Spleen (tissue), 13 donors: ENCODE measurements at places on chromosomes 3 and 15. TPM values are rescaled to one million over a fixed set of nuclear protein-coding genes. Genes with fewer than 3 reads are reported as not detected.

- no peak overlapping the region for H3K27ac ChIP-seq
- no peaks in the 10 kb centered on the region for H3K27me3 ChIP-seq
- peaks cover 8% of the 10 kb centered on the region for H3K36me3 ChIP-seq
Observed at GRCh38 chr15:45499426-45499825, 23.1 kb downstream of the SLC30A4 start.

GRCh38 chr15:51129535-51130188, 35.0 kb upstream of the TNFAIP8L3 start:
- no peak overlapping the region for H3K27ac ChIP-seq
- H3K36me3 ChIP-seq: no peaks in the 10 kb centered on the region
- H3K4me3 ChIP-seq: no peak overlapping the region
- no peaks in the 10 kb centered on the region for H3K27me3 ChIP-seq

- no peaks in the 10 kb centered on the region for H3K36me3 ChIP-seq
- no peaks in the 10 kb centered on the region for H3K27me3 ChIP-seq
- H3K4me3 ChIP-seq: no peak overlapping the region
- no peaks in the 10 kb centered on the region for H3K4me1 ChIP-seq
Observed at GRCh38 chr15:64237677-64238076, 74.9 kb upstream of the PPIB start.

- H3K27me3 ChIP-seq: no peaks in the 10 kb centered on the region
- no peak for DNase-seq
- H3K4me3 ChIP-seq: no peak overlapping the region
- no peak overlapping the region for H3K27ac ChIP-seq
Observed at GRCh38 chr15:85289677-85290365, 90.6 kb upstream of the AKAP13 start.

DNA sequence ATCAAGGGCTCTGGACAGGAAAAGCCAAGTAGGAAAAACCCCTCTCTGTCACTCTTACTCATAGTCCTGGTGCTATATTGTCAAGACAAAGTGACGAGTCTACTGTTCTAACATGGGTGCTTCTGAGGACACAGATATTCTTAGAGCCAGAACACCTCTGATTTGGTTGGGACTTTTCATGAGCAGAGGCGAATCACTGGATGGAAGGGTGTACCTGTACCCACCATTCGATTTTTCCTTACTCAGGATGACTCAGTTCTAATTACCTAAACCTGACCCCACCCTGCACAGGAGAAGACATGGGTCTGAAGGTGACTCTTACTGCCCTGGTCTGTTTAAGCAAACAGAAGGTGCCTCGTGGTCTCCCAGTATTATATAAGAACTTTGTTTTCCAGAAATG, 58.5 kb downstream of the ABCC5 start:
- H3K4me3 ChIP-seq: no peak overlapping the region
- H3K27me3 ChIP-seq: no peaks in the 10 kb centered on the region
- H3K4me1 ChIP-seq: no peaks in the 10 kb centered on the region
- H3K27ac ChIP-seq: no peak overlapping the region
- peaks cover 21% of the 10 kb centered on the region for H3K36me3 ChIP-seq
- DNase-seq: no peak

DNA sequence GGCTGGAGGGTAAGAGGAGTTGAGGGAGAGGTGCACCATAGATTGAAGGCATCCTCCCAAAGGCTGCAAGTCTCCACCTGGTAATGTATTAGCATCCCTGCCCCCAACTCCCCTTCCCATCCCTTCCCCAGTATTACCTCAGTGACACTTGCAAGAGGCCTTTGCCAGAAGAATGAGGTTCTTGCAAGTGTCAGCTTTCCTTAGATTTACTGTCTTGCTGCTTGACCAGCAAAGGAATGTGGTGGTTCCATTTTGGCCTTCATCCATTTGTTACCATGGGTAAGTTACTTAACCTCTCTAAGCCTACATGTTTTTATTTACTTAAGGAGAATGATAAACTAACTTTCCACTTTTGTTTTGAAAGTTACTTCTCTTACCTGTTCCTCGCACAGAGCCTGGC, 108.9 kb downstream of the LRTM1 start:
- no peak overlapping the region for H3K27ac ChIP-seq
- H3K4me3 ChIP-seq: no peak overlapping the region
- DNase-seq: no peak
- no peaks in the 10 kb centered on the region for H3K27me3 ChIP-seq
- no peaks in the 10 kb centered on the region for H3K36me3 ChIP-seq
- H3K4me1 ChIP-seq: no peaks in the 10 kb centered on the region

GRCh38 chr3:156533205-156533604, 21.7 kb downstream of the SSR3 start:
- no peaks in the 10 kb centered on the region for H3K27me3 ChIP-seq
- no peaks in the 10 kb centered on the region for H3K36me3 ChIP-seq
- DNase-seq: no peak
- H3K4me1 ChIP-seq: no peaks in the 10 kb centered on the region
- no peak overlapping the region for H3K27ac ChIP-seq
- no peak overlapping the region for H3K4me3 ChIP-seq

The TRIM42 gene
- not detected for polyA plus RNA-seq

The GOLGA8S gene
- 0.07 TPM for polyA plus RNA-seq

The WDR93 gene
- not detected for polyA plus RNA-seq

DNA sequence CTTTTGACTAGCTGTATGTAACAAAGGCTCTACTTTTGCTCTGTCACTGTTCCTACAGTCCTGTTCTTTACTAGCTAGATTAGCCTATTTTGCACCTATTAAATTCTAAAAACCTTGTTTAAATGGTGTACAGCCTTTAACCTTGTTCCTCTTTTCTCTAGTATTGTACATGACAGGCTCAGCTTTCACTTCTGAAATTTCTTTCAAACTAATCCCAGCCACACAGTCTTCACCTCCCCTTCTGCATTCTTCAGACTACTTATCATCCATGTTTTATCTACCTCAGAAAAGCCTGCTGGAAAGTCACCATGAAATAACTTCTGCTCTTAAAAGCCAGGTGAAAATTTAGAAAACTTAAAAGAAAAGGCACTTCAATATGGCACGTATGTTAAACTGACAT, 122.4 kb downstream of the NECTIN3 start:
- no peak overlapping the region for H3K4me3 ChIP-seq
- no peaks in the 10 kb centered on the region for H3K4me1 ChIP-seq
- no peak for DNase-seq
- H3K27me3 ChIP-seq: no peaks in the 10 kb centered on the region

DNA sequence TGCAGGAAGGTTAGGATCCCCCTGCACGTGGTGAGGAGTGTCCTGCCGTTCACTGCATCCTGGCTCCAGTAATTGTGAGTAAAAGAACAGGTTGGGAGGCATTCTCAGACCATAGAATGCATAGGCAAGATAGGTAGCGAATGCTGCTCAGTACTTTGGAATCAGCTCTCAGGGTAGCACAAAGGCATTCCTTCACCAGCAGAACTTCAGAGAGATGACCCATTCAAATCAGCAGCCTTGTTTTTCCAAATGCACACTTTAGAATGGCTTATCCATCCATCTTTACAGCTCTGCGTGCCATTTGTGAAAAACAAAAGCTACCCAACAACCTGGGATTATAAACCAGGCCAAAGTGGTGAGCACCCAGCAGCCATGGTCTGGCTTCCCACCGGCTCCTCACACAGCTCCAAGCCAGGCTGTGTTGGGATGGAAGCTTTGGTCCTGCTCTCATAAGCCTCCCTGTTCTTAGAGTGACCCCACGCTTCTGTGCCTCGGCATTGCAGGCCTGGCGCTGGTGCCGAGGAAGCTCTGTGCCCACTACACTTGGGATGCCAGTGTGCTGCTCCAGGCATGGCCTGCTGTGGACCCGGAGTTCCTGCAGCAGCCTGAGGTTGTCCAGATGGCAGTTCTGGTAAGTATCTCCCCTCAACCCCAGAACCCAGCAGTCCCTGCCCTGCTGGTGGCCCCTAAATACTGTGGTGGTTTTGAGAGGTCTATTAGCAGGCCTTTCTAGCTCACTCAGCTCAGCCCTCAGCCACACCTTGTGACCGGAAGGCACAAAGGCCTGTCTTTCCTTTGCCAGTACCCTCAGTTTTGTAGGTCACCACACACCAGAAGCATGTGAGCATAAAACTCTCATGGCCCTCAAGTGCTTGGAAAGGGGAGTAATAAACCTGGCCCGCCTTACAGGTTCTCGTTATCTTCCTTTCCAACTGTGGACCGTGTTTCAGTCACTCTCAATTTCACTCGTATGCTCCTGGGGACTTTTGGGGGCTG, 52.9 kb upstream of the LIMD1 start:
- H3K36me3 ChIP-seq: peaks cover 30% of the 10 kb centered on the region
- peak overlapping the region; percentile 40 for H3K27ac ChIP-seq
- H3K4me3 ChIP-seq: no peak overlapping the region
- no peak for DNase-seq

DNA sequence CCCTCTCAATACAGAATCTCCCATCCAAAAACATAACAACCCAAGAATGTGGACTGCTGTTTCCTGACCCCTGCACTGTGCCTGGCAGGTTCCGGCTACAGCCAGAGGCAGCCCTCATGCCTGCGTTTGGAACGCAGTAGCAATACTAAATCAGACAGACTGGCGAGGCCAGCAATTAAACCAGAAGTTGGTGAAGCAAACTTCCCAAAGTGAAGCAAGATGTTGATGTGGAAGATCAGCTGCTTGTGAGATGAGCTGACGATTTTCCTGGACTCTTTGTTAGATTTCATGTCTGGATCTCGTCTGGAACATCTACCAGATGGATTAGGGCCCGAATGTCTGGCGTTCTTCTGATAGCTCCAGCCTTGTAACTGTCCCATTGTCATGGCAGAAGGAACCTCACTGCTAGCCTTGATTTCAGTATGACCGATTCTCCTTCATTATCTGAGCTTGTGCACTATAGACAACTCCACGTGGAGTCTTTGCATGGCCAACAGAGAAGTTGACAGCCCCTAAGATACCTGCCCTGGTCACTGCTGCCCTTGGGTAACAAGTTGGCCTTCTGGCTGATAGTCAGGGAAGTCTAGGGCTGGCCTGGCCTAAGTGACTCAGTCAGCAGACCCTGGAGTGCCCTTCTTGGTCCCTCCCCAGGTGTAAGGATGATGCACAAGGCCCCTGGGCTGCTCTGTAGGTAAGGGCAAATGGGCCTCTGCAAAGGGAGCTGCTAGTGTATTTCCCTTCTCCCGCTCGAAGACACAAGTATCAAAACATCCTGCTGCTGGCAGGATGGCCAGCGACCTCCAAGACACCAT, 126.5 kb downstream of the ADAMTS17 start:
- H3K27me3 ChIP-seq: no peaks in the 10 kb centered on the region
- H3K4me1 ChIP-seq: no peaks in the 10 kb centered on the region
- H3K36me3 ChIP-seq: no peaks in the 10 kb centered on the region
- no peak overlapping the region for H3K4me3 ChIP-seq
- DNase-seq: peak; percentile 21
- H3K27ac ChIP-seq: no peak overlapping the region

GRCh38 chr15:69881302-69881670, 216.4 kb downstream of the TLE3 start:
- no peaks in the 10 kb centered on the region for H3K27me3 ChIP-seq
- no peak for DNase-seq

The EPHB1 gene
- 0.20 TPM for polyA plus RNA-seq

- H3K27me3 ChIP-seq: no peaks in the 10 kb centered on the region
- peak overlapping the region; percentile 91 for H3K27ac ChIP-seq
- no peaks in the 10 kb centered on the region for H3K36me3 ChIP-seq
- peaks cover 55% of the 10 kb centered on the region for H3K4me1 ChIP-seq
Observed at GRCh38 chr3:11272906-11273574, 843 bp downstream of the ATG7 start.

DNA sequence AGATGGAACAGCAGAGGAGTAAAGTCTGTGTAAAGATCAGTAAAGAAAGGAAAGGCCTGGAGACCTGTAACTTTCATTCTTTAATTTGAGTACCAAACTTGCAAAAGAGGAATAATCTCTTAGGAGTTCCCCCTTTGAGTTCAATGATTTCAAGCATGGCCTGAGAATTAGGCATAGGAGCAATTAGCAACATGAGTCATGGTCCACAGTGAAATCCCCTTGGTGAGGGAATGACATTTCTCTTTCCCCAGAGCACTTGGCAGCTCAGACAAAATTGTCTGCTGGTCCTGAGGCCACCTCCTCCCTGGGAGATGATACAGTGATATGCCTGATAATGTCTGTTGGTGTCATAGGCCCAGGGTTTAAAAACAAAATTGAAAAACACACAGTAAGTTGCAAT, 81.4 kb upstream of the CRBN start:
- H3K27me3 ChIP-seq: no peaks in the 10 kb centered on the region
- H3K4me3 ChIP-seq: no peak overlapping the region
- no peaks in the 10 kb centered on the region for H3K36me3 ChIP-seq
- no peak for DNase-seq
- no peaks in the 10 kb centered on the region for H3K4me1 ChIP-seq

DNA sequence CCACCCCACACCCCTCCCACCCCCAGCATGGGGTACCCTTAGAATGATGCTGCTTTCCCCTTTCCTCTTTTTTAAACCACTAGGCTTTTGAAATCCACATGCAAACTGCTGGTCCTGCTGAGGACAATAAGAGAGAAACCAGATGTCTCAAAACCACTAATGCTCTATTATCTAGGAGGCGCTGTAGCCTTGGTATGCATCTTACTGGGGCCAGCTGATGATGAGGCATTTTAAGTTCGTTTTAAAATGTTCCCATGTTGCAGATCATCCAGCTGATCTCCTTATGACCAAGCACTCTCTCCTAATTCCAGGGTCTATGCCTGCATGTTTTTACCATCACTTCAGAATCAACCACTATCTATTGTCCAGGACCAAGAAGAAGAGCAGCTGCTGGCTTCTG, 1.3 kb downstream of the NME9 start:
- H3K27ac ChIP-seq: no peak overlapping the region
- no peak for DNase-seq
- no peaks in the 10 kb centered on the region for H3K27me3 ChIP-seq
- no peak overlapping the region for H3K4me3 ChIP-seq

The ROBO2 gene
- polyA plus RNA-seq: 0.83 TPM

DNA sequence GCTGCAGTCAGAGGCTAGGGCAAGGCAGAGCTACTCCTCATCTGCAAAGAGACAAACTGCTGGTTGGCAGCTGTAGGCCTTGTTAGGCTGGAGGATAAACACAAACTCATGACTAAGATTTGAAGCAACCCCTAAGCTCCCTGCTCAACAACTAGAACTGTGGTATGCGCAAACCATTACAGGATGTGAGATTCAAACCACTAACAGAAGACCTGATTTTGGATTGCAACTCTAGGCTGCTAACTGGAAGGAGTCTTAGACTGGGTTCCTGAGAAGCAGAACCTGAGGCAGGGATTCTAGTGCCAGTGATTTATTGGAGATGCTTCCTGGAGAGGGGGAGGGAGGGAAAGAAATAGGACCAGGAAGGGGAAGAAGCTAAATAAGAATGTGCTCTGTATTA, 22.5 kb downstream of the CCR4 start:
- H3K4me1 ChIP-seq: peaks cover 4% of the 10 kb centered on the region
- H3K27me3 ChIP-seq: no peaks in the 10 kb centered on the region
- no peaks in the 10 kb centered on the region for H3K36me3 ChIP-seq
- no peak for DNase-seq
- H3K4me3 ChIP-seq: no peak overlapping the region

- no peak for DNase-seq
- peak overlapping the region; percentile 76 for H3K27ac ChIP-seq
- H3K4me1 ChIP-seq: peaks cover 16% of the 10 kb centered on the region
- no peak overlapping the region for H3K4me3 ChIP-seq
- H3K36me3 ChIP-seq: no peaks in the 10 kb centered on the region
- H3K27me3 ChIP-seq: no peaks in the 10 kb centered on the region
Observed at GRCh38 chr3:188446766-188447165, 292.8 kb downstream of the LPP start.

GRCh38 chr3:175198991-175199783, 340.1 kb downstream of the NAALADL2 start:
- H3K4me3 ChIP-seq: no peak overlapping the region
- no peak for DNase-seq
- H3K4me1 ChIP-seq: no peaks in the 10 kb centered on the region
- H3K27me3 ChIP-seq: no peaks in the 10 kb centered on the region
- no peaks in the 10 kb centered on the region for H3K36me3 ChIP-seq

GRCh38 chr3:183698756-183699155, 1.2 kb downstream of the YEATS2 start:
- no peak for DNase-seq
- H3K4me1 ChIP-seq: peaks cover 26% of the 10 kb centered on the region
- H3K36me3 ChIP-seq: no peaks in the 10 kb centered on the region
- peak overlapping the region; percentile 92 for H3K27ac ChIP-seq
- H3K4me3 ChIP-seq: peak overlapping the region; percentile 96
- H3K27me3 ChIP-seq: no peaks in the 10 kb centered on the region
